T-helper 22 cell (primary cell): ENCODE measurements at places on chromosomes 16 and 17.

GRCh38 chr16:76988526-76988925 is 202.5 kb upstream of the MON1B start:
- no peak for DNase-seq

DNA sequence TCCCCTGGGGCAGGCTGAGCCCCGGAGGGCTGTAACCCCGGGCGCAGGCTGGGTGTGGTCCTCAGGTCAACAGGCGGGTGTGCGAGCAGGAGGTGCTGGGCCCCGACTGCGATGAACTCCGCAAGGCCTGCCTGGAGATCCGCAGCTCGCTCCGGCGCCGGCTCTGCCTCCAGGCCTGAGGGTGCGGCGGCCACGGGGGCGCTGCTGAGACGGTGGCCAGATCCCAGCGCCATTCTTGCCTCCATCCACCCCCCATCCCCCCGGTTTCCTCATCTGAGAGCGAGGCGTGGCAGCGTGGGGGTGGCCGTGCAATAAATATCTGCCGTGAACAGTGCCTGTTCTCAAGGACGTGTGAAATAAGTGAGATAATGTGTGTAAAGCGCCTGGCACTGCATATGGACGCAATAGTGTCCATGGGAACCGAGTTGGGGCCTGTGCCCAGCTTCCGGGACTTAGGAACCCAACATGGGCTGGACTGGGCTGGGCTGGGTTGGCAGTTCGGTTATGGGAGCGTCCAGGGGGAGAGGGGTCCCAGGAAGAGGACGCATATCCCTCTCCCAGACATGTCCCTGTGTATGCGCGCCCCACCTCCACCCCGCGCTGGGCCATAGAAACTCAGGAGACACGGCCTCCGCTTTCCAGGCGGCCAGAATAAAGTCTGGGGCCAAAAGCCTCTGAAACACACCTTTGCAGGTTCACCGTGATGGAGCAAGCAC is 15.0 kb downstream of the ZNF213 start:
- DNase-seq, result peak; percentile 27

DNA sequence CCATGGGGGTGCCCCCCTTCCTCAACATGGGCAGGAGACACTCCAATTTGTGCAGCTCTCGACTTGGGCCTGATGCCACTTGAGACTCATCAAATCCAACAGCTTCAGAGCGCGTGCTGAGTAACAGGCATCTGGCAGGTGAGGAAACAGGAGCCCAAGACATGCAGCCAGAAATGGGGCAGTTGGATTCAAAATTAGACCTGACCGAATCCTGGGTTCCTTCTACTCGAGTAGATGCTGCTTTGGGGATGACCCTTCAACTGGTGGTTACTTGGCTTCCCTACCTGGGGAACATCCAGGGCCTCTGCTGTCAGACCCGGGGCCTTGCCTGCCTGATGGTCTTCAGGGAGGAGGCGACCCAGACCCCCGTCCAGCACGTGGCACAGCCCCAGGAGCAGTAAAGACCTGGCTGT is 488 bp upstream of the NTN3 start:
- no peak for DNase-seq

DNA sequence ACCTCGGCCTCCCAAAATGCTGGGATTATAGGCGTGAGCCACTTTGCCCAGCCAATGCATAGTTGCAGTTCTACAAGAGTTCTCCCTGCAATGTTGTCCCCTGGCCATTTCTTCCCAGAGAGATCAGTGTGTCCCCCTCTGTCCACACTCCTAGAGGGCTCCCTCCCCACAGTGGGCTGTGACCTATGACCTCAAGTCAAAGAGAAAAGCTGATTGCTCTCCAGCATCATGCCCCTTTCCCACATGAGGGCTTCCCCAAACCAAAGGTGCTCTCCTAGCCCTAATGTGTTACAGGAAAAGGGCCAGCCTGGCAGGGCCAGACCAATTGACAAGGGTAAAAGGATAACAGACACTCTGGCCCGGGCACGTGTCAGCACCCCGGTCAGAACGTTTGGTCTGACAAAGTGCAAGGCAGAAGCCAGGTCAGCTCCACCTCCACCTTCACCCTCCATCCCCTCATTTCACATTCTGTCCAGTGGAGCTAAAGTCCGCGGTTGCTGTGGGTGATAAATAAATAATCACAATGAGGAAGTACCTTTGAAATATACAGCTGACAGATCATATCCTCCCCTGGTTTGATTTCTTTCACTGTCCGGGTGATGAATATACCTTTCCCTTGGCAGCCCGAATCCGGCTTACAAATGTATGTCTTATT is 17.8 kb downstream of the TTLL6 start:
- no peak for DNase-seq

DNA sequence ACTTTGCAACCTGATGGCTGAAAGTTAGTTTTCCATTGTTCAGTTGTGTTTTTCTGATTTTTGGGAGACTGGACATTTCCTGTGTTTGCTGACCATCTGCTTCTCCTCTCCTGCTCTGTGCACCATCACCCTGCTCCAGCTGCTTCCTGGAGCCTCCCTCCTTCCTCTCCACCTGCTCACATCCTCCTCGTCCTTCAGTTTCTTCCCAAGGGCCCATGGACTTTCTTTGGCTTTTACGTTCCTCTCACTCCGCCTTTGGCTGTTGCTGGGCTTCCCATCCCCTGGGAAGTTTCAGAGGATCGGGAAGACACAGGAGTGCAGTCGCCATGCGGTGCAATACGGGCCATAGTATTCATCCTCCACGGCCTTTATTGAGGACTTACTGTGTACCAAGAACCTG is 61.6 kb downstream of the TNFRSF13B start:
- DNase-seq, result no peak

- DNase-seq, result no peak
Observed at GRCh38 chr17:10226930-10227695, 28.7 kb upstream of the GAS7 start.

DNA sequence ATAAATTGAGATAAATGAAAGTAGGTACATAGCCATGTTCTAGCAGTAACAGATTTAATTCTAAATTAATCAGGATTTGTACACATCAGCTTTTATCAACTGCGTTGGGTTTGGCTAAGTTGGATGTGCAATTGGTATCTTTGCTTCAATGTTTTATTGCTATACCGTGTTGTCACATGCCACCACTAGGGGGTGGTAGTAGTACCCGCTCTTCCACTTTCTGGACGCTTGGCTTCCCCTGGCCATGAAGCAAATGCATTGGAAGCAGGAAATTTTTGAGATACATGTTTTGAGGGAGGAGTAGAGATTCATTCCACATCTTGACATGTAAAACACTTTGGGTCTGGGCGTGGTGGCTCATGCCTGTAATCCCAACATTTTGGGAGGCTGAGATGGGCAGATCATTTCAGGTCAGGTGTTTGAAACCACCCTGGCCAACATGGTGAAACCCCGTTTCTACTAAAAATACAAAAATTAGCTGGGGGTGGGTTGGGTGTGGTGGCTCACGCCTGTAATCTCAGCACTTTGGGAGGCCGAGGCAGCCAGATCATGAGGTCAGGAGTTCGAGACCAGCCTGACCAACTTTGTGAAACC is 58.6 kb downstream of the EMP2 start:
- DNase-seq, result peak; percentile 2

GRCh38 chr17:48037036-48037837 is at the start of gene COPZ2:
COPZ2 (minus strand) TSS chr17:48037797; CDS start chr17:48037777, 20 bp downstream.
- DNase-seq, result peak; percentile 45

GRCh38 chr17:27798376-27798775 is 2.0 kb downstream of the NOS2 start:
- no peak for DNase-seq

DNA sequence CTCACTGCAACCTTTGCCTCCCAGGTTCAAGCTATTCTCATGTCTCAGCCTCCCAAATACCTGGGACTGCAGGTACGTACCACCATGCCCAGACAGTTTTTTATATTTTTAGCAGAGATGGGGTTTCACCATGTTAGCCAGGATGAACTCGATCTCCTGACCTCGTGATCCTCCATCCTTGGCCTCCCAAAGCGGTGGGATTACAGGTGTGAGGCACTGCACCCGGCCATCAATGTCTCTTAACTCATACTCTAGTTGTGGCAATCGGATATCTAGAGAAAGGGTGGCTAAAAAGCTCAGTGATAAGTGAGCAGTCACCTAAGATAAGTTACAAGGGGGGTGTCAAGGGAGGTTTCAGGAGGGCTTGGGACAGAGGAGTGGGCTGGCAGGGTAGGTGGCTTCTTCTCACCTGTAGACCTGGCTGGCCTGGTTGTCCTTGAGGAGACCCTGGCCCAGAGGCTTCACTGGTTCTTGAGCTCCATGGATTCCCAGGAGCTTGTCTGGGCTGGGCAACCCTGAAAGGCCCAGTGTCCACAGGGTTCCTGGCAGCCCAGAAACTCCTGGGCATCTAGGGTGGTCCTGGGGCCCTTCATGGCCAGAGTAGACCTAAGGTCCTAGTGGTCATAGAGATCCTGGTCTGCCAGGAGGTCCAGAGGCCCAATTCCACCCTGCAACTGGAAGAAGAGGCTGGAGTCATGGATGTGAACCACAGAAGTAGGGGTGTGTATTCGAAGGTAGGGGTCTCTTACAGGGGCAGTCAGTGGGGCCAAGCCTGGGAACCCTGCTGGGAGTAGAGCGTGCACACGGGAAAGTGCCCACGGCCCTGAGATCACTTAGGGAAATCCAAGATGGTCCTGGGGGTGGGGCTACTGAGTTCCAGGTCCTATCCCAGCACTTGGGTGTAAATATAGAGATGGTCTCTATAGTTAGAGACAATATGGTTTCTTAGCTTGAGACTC is 12.7 kb upstream of the IGFBP4 start:
- DNase-seq, result no peak

DNA sequence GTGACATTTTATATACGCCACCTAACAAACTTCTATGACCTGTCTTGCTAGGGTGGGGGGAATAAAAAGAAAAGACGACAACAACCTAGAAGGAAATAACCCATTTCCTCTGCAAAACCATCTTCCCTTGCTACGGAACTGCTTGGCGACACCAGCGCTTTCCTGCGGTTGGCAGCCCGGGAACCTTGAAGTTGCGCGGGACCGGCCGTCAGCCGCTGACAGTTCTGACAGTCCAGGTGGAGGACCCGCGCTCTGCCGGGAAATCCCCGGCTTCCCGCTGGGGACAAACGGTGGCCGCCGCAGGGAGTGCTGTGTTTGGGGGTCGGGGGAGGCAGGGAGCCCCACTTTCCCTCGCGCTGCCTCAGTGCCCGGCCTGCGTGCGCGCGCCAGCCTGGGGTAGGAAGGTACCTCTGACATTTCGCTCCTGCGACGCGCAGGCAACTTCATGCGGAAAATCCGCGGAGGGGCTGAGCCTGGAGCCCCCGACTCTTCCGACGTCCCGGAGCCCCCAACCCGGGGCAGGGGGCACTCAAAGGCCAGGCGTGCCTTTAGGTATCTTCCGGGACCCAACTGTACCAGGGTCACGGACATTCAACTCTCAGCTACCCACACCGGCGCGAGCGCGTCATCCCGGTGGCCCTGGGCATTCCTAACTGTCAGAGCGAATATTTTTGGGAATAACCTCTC is 516 bp downstream of the SLC16A6 start:
- peak; percentile 73 for DNase-seq

DNA sequence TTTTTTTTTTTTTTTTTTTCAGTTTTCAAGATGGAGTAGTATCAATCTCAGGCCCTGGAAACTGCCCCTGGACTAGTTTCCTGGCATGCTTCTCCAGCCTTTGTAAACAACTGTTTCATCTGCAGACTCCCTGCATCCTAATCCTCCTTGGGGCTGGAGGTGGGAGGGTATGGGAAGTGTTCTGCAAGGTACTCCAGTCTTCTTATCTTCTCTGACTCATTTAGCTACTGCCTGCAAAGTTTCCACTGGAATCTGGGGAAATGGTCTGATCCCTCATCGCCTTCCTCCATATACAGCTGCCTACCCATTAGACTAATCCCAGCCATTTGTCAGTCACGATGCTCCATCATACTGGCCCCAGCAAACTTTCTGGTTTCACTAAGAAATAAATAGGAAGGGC is 21.5 kb downstream of the COPZ2 start:
- DNase-seq, result no peak

- no peak for DNase-seq
Observed at GRCh38 chr17:68665373-68665772, 64.2 kb upstream of the FAM20A start.

DNA sequence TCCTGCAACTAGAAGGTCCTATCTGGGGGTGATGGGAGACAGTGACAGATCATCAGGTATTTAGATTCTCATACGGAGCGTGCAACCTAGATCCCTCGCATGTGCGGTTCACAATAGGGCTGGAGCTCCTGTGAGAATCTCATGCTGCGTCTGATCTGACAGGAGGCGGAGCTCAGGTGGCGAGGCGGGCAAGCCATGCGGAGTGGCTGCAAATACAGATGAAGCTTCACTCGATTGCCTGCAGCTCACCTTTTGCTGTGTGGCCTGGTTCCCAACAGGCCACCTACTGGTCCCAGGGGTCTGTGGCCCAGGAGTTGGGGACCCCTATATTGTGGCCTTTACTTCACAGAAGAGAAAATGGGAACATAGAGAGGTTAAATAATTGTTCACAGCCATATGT is 200.4 kb downstream of the IRF8 start:
- no peak for DNase-seq

- DNase-seq, result no peak
Observed at GRCh38 chr16:69276148-69277115, 34.7 kb upstream of the VPS4A start.

DNA sequence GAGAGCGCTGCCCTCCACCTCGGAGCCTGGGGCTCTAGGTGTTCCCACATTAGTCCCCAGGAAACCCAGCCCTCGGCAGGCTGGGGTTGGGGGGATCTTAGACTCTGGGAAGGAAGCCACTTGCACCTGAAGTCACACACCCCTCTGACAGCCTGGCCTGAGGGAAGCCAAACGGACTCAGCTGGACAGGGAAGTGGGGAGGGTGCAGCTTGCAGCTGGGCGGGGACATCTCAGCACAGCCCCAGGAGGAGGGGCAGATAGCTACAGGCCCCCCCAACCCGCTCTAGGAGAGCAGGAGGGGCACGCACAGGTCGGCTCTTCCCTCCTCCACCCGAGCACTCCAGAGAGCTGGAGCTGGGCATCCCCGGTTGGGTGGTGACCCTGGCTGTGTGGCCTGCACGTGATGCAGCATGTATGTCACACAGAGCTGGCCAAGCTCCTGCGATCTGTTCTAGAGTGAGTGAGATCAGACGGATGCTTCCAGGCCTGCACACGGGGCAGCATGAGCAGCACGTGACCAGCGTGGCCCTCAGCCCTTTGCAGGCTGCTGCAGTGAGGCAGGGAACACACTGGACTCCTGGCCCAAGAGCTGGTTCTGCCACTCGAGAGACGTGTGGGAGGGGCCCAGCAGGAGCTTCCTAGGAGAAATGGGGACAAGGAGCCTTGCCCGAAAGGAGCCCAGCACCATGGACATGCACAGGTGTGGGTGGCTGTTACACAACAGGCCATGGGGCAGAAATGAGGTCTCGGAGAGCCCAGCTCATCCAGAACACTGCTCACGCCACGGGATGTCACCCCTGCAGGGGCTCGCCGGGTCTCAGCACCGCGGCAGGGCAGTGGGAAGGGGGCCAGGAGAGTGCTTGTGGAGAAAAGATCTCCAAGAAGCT is 15.4 kb downstream of the KIFC3 start:
- no peak for DNase-seq

GRCh38 chr16:4053301-4053845 is 62.9 kb downstream of the ADCY9 start:
- DNase-seq, result no peak

DNA sequence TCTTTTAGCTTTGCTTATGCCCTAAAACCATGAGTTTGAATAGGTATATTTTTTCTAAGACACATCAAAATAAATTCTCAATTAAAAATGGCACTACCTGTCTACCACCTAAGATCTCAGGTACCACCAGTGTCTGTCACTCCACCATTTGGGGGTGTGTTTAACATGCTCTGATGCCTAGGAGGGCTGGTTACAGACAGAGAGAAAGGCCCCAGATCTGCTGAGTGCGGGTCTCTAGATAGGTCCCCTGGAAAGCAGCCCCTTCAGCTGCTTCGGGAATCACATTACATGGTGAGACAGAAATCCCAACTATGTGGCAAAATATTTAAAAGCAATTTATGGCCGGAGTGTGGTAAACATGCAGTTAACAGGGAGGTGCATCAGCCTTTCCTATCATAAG is 653 bp upstream of the VAC14 start:
- no peak for DNase-seq
